CD4-positive, alpha-beta T cell treated with Interferon alpha-2 for 1 hour (primary cell): ENCODE measurements at places on chromosomes 16 and 17.

- DNase-seq: no peak
Measured at GRCh38 chr17:30376621-30377452, 1.9 kb upstream of the CPD start.

DNA sequence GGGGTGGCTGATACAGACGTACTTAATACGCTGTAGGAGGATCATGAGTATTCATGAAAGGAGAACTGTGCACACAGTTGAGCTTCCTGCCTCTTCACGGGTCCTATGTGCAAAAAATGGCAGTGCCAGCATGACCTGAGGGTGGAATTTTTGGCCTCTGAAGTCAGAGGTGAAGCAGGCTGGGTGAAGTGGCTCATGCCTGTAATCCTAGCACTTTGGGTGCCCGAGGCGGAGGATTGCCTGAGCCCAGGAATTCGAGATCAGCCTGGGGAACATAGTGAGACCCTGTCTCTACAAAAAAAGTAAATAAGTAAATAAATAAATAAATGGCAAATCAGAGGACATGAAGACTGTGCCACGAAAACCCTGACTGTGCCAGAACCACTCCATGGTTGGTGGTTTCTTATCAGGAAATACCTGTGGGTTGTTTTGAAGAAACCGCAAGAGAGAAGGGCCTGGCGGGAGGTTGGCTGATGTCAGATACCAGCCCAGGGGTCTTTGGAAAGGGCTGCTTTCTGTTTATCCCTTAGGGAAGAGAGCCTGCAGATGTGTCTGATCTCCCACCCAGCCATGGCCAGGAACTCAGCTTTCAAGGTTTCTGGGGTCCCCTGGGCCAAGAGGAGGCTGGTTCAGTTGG is 3.4 kb downstream of the ASPSCR1 start:
- DNase-seq: no peak

DNA sequence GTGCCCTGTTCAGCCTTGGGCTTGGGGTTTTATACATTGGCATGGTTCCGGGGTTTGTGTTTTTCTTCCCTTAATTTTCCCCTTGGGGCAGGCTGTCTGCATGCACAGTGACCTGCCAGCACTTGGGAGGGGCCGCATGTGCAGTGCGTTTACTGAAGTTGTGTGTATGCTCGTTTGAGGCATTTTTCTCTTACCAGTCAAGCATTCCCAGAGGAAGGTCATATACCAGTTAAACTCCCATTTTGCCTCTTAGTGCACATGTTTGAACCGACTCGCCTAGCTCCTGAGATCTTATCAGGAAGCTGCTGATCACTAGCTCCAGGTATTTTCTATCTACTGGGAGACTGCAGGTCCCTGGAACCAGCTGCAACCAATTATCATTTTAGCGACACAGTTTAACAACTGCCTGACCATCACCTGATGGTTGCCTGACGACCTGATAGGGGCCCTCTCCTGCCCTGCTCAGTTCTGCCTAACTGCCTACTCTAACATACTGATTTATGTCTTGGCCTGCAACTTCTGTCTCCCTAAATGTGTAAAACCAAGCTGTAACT is 51.4 kb downstream of the MFSD11 start:
- DNase-seq: no peak

- DNase-seq: no peak
Measured at GRCh38 chr17:50481648-50482047, 3.0 kb downstream of the RSAD1 start.

- DNase-seq: no peak
Measured at GRCh38 chr16:68744744-68745280, 7.7 kb downstream of the CDH1 start.
